ENCODE measurements at places on chromosomes 11 and 22.
A peak's percentile ranks its signal among the peaks of the same experiment; 100 is the strongest.

GRCh38 chr11:11782532-11783110 lies 59.2 kb upstream of the USP47 start:
- peak; percentile 58 for DNase-seq

- no peak for DNase-seq
Observed at GRCh38 chr11:128463979-128464378, 123.4 kb downstream of the ETS1 start.

GRCh38 chr22:41308054-41308453 lies 6.7 kb downstream of the ZC3H7B start:
- no peak for DNase-seq

GRCh38 chr22:17808693-17809403 lies 34.6 kb upstream of the BID start:
- DNase-seq = no peak

DNA sequence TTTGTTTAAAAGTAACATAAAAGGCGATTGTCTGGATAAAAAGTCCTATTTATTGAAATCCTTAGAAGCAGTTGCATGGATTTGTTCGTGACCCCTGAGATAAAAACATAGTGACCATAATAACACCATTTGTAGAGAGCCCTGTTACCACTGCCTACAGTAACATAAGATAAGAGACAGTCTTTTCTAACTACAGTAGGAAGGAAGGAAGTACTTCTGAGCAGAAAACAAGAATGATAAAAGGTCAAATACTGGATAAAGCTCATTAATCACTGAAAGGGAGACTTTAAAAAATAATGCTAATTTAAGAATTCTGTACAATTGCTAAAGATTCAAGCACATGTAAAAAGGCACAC lies 47.1 kb upstream of the SOX6 start:
- no peak for DNase-seq

DNA sequence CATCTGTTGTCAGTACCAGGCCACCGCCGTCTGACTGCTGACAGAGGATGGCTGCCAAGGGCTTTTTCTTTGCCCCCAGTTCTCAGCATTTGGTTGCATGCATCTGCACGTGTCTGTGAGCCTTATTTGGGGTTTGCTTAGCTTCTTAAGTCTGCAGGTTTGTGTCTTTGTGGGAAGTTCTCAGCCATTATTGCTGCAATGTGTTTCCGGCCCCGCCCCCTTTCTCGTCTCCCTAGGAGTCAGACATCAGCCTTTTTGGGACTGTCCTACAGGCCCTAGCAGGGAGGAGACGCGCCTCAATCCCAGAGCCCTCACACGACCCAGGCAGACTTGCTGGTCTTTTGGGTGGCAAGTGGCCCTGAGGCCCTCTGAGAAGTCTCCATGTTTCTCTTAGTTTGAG lies 8.0 kb downstream of the MOB2 start:
- no peak for DNase-seq

- DNase-seq = peak; percentile 93
Observed at GRCh38 chr22:29079218-29079901, 6.5 kb downstream of the KREMEN1 start.

- no peak for DNase-seq
Observed at GRCh38 chr11:66546368-66546965, at the start of gene ACTN3. TSS of gene ACTN3 (plus strand) at chr11:66546903. CDS start at chr11:66546938, 35 bp downstream.

DNA sequence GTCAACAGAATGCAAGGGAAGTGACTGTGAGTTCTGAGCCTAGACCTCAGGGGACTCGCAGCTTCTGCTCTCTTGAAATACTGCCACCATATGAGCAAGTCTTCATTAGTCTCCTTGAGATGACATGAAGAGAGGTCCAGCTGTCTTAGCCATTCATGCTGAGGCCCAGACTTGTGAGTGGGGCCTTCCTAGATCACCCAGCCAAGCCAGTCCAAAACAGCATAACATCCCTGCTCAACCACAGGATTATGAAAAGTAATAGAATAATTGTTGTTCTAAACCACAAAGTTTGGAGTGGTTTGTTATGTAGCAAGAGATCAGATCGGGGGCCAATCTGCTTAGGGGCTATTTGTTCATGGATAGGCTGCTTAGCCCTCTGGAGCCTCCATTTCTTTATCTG lies 54.9 kb upstream of the HTATIP2 start:
- no peak for DNase-seq

- DNase-seq = no peak
Observed at GRCh38 chr11:45185228-45185729, 38.8 kb downstream of the PRDM11 start.

DNA sequence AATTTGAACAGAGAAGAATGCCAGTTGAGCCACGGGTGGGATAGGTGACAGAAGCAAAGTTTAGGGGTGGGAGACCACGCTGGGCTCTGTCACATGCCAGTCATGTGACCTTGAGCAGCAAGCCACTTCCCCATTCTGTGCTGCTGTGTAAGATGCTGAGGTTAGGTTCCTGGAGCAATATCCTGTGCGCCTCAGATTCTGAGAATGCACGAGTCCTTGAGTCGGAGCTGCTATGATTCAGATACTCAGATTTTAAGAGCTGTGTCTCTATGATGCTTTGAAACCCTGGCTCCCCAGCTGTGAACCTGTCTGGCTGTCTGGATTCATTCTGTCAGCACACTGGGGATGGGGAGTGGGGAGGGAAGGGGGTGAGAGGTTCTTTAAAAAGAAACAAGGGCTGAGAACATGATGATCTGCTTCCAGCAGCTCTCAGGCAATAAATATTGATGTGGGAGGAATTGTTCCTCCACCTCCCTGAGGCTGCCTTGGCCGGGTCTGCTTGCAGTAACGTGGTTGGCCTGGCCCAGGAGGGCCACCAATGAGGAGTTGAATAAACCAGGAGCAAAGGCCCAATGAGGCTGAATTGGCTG lies 24.0 kb downstream of the SLCO2B1 start:
- no peak for DNase-seq

- DNase-seq = no peak
Observed at GRCh38 chr22:47098121-47098520, 335.7 kb downstream of the TBC1D22A start.

DNA sequence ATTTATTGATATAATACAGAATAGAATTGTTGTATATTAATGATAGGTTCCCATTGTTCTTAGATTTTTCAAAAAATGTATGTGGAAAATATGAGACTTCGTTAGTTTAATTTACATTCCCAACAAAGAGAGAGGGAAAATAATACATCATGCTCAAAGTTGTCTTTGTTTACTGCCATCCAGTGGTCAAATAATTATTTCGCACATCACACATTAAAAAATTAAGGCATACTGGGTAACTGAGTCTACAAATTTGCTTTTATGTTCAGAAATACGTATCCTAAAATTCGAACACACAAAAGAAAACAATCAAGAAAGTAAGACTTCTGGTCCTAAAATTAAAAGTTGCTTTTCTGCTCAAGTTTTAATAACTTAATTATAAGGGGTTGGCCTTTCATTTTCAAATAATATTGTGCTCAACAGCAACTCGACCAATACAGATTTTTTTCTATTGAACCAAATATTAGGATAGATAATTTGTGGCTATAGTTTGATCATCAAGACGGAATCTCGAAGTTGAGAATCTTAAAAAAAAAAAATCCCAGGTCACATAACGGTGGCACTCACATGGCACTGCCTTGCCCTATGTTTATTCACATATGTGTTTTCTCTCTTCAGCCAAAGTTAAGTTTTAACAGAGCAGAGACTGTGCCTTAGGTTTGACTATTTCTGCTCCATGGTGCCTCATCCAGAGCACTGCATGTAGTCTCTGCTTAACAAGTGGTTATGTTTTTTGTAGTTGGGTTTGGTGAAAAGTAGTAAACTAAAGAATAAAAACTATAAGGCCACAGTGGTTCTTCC lies 12.3 kb downstream of the PDGFD start:
- no peak for DNase-seq

Data from NCI-H1105 (cell line).